Osteoblast (primary cell): ENCODE measurements at places on chromosomes 4 and X. TPM values are rescaled to one million over a fixed set of nuclear protein-coding genes. Genes with fewer than 3 reads are reported as not detected.

DNA sequence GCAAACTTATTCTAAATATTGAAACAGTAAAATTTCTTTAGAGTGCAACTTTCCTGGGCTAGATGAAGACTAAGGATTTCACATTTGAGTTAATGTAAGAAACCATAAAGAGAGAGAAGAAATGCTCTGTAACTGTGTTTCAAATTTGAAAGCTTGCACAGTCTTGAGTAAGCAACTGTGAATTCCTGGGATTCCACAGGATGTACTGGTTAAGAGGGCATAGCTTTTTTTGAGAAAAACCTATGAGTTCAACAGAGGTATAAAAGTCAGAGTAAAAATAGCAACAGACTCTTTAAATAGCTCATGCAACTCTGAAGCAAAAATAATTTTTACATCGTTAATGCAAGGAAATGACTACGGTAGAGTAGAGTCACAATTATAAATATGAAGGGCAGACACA, 25.5 kb downstream of the ZNF330 start:
- H3K4me1 ChIP-seq, result peaks cover 23% of the 10 kb centered on the region
- H3K27me3 ChIP-seq, result no peaks in the 10 kb centered on the region
- DNase-seq, result peak; percentile 66
- no peak overlapping the region for H3K4me3 ChIP-seq

NHS gene
- total RNA-seq, result 10.5 and 16.8 TPM in 2 replicates

RRH gene
- under 0.01 TPM in 1 of 2 replicates, not detected in the other for total RNA-seq

PAGE2 gene
- total RNA-seq, result not detected in 2 replicates

SOWAHB gene
- under 0.01 TPM in 2 replicates for total RNA-seq
